ENCODE measurements at places on chromosomes 16 and 17.

- peak; percentile 55 for DNase-seq
Measured at GRCh38 chr16:84819644-84820304, at the start of gene CRISPLD2. Gene CRISPLD2 (plus strand): TSS chr16:84819985. CDS start chr16:84838496, 18,511 bp downstream.

DNA sequence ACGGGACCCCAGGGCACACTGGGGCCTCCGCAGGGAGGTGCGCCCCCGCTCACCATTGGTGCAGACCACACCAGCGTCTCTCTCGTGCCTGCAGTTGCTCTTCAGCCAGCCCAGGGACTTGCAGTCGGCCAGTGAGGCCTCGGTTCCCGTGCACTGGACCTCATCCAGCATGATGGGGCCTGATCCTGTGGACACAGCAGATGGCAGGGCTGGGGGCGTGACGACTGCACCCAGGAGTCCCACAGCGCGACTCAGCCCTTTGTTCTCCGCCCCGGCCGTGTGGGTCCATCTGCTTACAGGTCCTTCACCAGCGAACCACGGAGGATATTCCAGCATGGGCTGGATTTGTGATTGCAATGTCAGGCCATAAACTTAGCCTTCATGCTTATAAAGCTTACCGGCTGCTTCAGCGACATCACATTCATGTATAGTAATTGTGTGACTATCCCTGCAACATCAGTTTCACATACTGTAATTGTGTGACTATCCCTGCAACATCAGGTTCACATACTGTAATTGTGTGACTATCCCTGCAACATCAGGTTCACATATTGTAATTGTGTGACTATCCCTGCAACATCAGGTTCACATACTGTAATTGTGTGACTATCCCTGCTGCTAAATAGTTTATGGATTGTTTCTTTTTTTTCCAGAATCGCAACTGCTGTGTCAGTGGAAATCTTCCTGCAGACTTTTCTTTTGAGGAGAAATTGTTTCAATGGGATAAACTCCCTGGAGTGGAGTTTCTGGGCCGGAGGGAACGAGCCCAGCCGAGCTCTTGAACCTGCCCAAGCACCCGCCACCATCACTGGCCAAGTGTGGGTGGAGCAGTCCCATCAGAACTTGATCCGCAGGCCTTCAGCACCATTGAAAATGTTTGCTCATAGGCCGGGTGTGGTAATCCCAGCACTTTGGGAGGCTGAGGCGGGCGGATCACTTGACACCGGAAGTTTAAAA is 4.8 kb downstream of the LGALS3BP start:
- no peak for DNase-seq

GRCh38 chr17:82097184-82097918 is 685 bp downstream of the FASN start:
- no peak for DNase-seq

DNA sequence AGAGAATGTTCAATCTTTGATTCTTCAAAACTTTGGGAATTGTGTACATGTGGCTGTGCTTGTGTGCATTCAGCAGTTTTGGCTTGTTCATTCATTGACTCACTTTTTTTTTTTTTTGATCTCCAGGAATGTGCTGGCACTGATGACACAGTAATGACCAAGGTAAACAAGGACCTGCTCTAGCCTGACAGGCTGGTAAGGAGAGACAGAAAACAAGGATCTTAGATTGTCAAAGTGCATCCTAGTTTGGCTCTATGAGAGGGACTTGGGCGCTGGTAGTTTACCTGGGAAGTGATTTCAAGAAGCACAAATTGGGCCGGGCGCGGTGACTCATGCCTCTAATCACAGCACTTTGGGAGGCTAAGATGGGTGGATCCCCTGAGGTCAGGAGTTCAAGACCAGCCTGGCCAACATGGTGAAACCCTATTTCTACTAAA is 233.1 kb upstream of the WSCD1 start:
- DNase-seq, result no peak

- DNase-seq, result no peak
Measured at GRCh38 chr17:82242698-82242976, 13.8 kb downstream of the SLC16A3 start.

DNA sequence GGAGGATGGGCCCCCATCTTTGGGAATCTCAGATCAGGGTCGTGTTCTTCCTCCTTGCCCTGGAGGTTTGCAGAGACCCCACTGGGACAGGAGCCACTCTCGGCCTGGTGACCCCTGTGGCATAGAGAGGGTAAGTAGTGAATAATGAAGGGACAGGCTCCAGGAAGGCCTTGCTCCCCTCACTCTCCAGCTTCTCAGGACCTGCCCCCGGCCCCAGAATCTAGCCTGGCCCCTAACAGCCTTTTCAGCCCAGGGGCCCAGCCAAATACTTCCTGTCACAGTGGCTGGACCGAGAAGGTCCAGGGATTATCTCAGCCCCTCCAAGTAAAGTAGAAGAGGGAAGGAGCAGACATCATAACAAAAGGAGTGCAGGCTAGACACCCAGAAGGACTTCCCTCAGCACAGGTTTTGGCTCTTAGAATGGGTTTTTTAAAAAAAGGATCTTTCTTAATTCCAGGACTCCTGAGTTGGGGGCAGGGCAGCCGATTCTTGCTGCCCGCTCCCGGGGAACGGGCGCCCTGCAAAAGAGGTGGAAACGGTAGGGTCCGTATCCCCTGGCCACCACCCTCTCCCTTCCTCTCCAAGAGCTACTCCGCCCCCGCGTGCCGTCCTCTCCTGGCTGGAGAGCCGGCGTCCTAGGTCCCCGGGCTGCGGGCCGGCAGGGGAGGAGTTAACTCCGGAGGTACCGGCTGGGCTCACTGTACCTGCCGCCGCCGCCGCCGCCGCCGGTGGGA is 559 bp upstream of the NXPH3 start:
- no peak for DNase-seq

DNA sequence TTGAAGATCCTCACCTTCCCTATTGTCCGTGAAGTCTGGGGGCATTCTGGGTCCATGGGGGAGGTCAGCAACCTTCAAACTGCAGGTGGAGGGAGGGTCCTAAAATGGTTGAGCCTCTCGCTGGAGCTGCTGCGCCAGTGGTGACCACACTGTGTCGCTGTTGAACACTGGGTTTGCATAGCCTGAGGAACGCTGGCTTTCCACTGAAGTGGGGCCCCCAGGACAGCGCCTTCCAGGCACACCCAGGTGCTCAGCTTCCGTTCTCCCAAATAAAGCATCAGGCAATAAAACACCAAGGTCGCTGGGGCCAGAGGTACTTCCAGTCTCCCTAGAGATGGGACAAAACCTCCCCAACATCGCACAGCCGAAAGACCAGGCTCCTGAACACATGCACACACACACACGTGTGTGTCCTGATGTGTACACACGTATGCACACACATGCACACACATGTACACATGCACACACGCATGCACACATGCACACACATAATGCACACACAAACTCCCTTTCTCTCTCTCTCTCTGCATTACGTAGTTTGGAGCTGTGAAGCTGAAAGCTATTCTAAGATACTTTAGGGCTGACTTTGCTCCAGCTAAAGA is 120.6 kb downstream of the IRF8 start:
- no peak for DNase-seq

GRCh38 chr17:59506894-59507726 is 58.3 kb upstream of the DHX40 start:
- DNase-seq, result no peak

DNA sequence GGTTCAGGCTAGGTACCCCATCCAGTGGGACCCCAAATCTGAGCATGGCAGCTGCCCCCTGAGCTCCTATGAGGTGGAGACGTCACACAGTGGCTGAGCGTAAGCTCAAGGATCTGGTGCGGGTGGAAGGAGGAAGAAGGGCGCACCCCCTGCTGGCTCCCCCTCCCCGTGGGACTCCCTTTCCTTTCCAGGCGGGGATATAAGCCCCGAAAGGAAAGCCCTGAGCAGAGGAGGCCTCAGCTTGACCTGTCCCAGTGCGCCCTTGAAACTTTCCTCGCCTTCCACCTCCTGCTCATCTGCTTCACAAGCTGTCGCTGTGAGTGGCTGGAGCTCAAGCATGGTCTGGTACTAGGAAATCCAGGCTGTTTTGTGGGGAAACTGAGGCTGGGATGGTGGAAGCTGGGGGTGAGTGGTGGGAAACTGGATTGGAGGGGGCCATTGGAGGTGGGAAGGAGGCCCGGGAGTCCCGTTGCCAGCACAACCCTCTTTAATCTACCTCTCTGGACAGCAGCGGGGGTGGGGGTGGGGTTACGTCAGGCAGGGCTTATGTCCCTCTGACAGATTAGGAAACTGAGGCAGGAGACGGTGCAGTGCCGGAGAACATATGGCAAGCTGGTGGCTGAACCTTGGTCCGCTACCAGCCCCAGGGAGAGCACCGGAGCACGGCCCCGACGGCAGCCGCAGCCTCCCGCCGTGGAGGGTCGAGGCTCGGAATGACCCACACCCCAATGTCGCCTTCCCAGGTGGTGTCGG is 92.3 kb upstream of the TMEM97 start:
- no peak for DNase-seq

DNA sequence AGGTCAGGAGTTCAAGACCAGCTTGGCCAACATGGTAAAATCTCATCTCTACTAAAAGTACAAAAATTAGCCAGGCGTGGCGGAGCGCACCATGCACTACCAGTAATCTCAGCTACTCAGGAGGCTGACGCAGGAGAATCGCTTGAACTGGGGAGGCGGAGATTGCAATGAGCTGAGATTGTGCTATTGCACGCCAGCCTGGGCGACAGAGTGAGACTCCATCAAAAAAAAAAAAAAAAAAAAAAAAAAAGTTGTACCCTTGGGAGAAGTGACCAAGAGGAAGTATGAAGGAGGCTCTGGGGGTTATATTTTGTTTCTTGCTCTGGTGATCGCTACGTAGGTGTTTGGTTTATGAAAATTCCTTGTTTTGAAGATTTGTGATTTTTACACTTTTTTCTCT is 66.3 kb downstream of the LITAF start:
- DNase-seq, result no peak
